Substantia nigra (tissue), 51 donors: ENCODE measurements at places on chromosomes 1 and 21.

DNA sequence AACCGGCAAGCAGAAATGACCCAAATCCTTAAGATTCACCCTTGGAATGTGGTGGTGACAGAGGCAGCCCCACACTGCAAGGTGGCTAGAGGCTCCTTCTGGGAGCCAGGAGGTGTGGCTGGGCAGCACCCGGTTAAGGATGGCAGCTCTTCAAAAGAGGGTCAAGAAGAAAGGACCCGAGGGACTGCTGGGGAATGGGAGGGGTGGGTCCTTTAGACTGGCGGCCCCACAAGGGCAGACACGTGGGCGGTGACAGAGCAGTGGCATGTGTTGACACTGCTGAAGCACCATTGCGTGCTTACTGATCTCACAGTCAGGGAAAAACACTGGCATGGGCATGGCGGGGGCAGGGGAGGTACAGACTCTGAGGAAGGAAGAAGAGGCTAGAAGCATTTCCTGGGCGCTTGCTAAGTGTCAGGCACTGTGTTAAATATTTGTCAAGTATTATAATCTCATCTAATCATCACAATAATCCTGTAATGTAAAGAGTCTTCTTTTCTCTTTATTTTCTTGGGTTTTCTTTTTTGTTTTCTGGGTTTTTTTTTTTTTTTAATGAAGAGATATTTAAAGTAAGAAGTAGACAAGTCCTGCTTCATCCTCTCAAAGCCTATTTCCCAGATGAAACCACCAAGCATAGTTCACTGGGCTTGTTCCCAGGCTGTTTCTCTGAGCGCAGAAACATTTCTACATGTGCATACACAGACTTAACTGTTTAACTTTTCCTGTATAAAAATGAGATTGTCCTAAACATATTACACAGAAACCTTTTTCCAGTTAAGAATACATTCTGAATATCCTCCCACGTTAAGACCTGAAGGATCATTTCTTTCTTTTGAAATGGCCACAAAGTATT lies 165.8 kb upstream of the EDN2 start:
- no peak for DNase-seq

- no peak for DNase-seq
Measured at GRCh38 chr1:15952317-15953258, 23.3 kb downstream of the ZBTB17 start.

DNA sequence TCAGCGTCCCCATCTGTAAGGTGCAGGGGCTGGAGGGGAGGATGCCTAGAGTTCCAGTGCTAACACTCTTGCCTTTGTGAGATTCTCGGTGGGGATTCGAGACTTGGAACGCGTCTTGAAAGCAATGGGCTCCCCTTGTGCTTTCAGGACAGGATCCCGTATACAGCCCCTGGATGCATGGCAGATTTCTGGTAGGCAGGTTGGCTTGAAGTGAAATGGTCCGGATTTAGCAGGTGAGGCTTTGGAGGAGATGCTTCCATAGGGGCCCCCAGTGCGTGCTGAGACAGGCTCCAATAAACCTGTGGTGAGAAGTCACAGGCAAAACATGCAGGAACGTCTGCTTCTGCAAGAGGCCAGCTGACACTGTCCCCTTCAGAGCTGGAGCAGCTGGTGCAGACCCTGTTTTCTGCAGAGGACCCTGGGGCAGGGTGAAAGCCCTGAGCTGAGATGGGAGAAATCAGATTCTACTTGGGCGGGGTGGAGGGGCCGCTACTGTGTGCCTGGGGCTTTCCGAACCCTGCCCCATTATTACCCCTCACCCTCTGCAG lies 270.4 kb downstream of the PTPRU start:
- DNase-seq: no peak

DNA sequence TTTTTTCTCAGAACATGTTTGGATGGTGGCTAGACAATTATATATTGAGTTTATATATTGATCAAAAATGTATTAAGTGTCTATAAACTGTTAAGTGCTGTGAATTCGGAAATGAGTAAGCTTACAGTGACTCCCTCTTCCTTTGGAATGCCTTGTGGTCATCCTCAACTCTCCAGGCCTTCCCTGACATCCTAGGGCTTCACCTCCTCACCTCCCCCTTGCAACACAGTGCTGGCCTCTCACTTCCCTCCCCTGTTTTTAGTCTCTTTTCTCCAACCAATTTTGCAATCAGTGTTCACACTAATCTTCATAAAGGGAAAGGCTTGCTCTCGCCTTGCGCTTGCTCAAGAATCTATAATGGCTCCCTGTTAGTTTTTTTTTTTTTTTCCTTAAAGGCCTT lies 95.1 kb upstream of the C1orf21 start:
- DNase-seq: no peak

- DNase-seq: peak; percentile 59
Measured at GRCh38 chr1:76083189-76083588, 8.6 kb downstream of the ST6GALNAC3 start.

DNA sequence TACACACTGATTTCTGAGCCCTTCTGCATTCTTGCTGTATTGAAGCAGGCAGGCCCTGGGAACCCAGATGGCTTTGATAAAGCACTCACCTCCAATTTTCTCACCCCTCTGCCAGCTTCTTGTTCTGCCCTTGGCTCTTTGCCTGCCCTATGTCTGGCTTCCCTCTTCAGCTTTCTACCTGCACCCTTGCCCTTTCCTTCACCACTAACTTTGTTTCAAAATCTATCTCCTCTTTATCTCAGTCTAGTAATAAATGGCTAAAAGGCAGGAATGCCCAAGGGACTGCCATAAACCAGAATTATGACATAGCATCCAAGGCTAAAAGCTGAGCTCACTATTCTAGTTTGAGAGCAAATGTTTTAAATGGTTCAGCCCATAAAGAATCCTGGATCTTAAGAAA lies 178.7 kb downstream of the TNR start:
- no peak for DNase-seq

- no peak for DNase-seq
Measured at GRCh38 chr1:77845951-77846350, 42.5 kb upstream of the NEXN start.

- DNase-seq: no peak
Measured at GRCh38 chr1:210214573-210215409, 17.8 kb upstream of the SERTAD4 start.

DNA sequence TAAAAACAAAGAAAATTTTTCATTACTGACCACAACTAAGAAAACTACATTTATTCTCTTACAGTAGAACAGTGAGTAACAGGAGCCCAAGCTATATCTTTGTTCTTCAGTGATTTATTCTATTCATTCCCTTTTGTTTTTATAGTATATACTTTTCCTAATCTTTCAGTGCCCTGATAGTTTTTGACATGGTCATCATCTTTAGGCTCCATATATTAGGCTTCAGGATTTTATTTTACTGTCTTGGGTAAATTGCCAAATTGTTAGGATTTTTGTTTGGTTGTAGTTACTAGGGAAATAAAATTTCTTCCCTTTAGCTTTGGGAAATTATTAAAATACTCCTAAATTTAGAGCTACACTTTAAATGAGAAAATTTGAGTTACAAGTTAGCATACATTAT lies 10.3 kb downstream of the FBXO28 start:
- DNase-seq: no peak
